ENCODE measurements at places on chromosomes 4 and X.

DNA sequence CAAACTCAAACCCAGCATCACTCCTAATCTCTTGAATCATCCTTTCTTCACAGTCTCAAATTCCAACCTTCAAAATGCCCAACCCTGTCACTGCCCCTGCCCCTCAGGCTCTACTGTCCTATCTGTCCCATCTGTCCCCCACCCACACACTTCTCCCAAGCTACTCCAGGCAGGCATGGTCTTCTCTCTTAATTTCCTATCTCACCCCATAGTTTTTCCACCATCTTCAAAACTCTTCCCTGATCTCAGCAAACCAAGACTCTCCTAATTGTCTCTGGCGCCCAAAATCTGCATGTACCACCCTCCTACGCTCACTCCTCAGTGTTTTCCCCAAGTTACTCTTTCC is 644 bp downstream of the LAMP2 start:
- DNase-seq, result no peak

DNA sequence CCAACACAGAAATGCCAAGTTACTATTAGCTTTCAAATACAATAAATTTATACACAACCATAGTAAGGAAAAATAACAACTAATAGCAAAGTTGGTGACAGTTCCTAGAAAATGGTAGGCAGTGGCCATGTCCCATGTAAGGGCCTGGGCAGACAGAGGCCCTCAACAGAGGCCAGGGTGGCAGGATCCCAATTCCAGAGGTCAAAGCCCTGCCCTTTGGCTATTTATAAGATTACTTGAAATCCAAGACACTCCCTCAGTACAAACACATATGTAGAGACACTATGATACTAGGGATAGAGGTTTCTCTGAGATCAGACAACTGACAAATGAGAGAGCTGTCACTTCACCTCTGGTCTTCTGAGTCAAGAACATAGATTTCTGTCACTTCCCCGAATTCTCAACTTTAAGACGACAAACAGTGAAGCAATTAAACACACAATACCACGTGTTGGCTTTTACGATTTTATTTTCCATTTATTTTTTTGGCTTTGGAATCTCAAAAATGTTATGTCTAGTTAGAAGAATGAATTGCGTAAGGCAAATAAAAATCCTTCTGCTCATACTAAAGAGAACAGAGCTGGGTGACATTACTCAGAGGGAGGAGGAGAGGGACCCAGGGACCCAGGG is 16.3 kb upstream of the MAOB start:
- no peak for DNase-seq

GRCh38 chrX:136766785-136767103 is 14.0 kb downstream of the ARHGEF6 start:
- DNase-seq, result no peak

DNA sequence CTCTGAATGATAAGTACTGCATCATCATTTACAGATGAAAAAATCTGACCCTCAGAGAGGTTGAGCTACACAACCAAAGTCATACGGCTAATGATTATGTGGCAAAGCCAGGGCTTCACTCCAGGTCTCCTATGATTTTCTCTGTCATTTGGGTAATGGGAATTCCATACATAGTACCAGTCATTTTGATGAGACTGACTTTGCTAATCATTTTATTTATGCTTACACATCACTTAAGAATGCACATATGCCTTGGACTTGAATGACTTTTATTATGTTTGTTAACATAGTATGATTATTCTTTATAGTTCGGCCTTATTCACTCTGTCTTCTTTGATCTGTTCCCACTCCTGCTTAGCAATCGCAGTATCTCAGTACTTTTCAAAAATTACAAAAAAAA is 255.1 kb upstream of the GPRIN3 start:
- no peak for DNase-seq

GRCh38 chrX:118164138-118164537 is 47.5 kb upstream of the KLHL13 start:
- DNase-seq, result no peak

All from T follicular helper cell (primary cell).